ENCODE measurements at places on chromosomes 2 and 18.
A peak's percentile ranks its signal among the peaks of the same experiment; 100 is the strongest.

DNA sequence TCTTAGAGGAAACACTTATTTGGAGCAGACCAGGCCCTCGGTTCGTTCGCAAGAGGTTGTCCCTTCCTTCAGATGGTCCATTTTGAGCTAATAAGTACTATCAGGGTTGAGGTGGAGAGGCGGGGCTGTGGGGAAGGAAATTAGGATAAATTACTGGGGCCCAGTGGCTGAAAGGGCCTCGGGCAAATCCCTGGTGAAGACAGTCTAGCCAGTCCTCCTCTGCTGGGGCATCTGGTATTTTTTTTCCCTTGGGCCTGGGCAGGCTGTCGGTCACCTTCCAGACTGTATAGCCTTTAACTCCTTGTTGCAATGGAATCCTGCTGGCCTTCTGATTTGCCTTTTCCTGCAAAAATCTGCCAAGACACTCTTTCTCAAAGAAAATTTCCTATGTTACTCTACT, 1.7 kb upstream of the MYO3B start:
- no peak for DNase-seq

DNA sequence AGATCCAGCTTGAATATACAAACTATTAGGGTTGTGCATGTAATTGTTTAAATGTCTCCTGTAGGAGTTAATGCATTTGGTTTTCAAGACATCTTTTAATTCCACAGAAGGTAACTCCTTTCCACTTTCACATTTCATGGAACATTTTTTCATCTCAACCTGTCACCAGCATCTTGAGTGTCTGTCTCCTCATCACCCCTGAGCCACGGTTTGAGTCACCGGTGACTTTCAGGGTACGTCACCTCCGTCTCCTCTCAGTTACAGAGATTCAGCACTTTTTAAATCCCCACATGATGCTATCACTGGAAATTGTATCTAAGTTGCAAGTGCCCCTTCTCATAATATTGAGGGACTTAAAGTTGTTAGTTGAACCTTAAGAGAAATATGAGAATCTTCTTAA, 25.3 kb downstream of the GPR55 start:
- peak; percentile 56 for DNase-seq

DNA sequence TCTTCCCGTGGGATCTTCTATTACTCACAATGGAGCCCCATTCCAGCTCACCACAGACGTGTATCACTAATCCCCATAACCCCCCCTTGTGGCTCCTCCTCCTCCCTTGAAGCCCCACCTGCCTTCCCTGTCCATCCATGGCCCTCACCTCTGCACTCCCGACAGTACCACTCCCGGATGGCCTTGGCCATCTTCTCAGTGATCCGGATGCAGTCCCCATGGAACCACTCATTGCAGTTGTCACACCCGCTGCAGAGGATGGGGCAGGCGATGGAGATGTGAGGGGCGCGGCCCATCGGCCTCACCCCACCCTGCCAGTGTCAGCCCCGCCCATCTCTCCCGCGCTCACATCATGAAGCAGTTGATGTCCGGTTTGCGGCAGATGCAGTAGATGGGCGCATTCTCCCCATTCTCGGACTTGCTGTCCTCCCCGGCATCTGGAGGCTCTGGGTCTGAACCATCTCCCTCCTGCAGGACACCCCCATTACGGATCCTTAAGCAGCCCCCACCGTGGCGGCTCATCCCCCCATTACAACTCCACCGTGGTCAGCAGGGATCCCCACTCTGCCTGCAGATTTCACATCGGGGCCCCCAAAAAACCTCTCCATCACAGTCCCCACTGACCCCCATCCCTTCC, 983 bp downstream of the CXXC1 start:
- no peak for DNase-seq

DNA sequence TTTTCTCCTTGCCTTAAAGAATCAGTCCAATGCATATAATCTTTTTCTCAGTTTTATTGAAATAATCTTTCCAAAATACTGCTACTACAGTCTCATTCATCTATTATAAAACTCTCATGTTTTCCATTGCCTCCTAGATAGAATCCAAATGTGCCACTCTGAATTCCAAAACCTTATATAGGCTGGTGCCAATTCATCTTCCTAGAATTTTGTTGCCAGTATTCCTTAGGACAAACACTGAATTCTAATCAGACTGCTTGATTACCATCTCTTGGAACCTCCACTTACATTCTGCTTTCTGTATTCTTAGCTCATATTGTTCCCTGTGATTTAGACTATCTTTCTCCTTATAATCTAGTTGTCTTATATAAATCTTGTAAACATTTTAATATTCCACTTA, 427.6 kb upstream of the DCC start:
- no peak for DNase-seq

DNA sequence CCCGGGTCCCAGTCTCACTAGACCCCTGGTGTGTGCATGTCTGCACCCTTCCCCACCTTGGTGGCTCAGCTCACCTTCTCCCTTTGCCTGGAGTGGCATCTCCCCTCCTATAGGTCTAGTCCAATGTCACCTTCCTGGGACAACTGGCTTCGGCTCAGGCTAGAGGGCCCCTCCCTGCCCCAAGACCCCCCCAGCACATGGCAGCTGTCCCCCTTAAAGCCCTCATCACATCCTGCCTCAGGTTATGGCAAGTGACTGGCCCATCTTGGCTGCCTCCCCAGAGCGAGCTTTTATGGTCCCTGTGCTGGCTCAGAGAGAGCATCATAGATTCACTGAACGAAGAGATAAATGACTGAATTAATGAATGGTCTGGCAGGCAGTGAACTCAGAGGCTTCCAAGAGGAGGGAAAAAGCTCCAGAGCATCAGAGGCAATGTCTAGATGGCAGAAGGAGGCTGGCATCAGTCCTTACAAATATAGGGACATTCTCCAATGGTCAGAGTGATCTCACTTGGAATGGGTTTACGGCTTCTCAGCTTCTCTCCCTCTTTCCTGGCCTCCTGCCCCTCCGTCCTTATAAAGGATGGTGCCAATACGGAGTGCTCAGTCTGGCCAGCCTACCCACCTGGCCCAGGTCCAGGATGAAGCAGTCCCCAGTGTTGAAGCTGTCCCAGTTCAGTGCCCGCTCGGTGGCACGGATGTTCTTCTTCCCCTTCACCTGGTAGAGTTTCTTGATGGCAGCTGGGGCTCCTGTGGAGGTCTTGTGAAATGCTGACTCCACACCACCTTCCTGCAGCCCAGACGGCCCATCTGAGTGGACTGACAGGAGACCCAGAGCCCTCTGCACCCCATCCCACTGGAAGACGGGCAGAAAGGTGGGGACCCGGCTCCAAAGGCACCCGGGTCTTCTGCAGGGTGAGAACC, 9.4 kb downstream of the CAPG start:
- no peak for DNase-seq

DNA sequence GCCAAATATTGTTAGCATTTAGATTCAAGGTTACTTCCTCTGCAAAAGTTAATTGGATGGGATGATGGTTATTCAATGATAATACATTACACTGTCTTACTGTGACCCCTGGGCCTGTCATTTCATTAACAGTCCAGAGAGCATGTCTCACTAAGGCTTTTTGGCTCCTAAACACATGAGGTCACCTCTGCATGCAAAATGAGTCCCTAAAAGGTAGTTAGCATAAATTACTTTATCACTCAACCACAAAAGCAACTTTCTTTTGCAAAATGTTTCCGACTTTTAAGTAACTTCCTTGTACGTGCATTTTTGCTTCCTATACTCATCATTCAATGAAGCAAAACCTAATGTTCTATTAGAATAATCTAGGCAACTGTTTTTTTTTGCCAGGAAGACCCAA, 16.8 kb upstream of the AGFG1 start:
- no peak for DNase-seq

DNA sequence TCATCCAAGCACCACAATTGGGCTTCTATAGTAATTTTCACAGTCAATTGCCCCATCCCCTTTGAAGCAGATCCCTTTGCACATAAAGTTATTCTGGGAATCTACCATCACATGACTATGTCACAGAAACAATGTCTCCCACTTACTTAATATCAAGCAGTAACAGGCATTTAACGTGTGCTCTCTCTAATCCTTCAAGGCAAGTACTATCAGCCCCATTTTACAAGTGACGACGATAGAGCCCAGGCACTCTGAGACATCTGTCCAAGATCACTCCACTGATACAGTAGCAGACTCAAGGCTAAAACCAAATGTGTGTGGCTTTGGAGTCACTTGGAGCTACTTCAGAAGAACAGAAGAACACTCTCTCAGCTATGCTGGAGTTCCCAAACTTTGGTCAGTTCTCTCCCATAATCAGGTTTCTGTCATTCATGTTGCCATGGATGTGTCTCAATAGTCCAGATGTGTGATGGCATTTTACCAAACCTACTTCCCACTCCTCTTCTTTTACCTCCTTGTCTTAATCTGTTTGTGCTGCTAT, 39.7 kb downstream of the PID1 start:
- DNase-seq = no peak

- no peak for DNase-seq
Observed at GRCh38 chr2:201258666-201259615, 1.4 kb upstream of the CASP8 start.

DNA sequence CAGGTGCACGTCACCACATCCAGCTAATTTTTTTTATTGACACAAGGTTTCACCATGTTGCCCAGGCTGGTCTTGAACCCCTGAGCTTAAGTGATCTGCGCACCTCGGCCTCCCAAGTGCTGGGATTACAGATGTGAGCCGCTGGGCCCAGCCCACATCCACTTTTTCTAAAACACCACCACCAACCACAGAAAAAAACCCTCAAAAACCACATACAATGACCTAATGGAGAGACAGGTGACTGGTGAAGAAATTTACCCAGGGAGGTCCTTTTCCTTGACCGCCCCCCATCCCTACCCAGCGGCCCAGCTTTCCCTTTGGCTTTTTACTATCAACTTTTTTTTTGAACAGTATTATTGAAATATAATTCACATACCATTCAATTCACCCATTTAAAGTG, 47.9 kb downstream of the CACNB4 start:
- DNase-seq = no peak

DNA sequence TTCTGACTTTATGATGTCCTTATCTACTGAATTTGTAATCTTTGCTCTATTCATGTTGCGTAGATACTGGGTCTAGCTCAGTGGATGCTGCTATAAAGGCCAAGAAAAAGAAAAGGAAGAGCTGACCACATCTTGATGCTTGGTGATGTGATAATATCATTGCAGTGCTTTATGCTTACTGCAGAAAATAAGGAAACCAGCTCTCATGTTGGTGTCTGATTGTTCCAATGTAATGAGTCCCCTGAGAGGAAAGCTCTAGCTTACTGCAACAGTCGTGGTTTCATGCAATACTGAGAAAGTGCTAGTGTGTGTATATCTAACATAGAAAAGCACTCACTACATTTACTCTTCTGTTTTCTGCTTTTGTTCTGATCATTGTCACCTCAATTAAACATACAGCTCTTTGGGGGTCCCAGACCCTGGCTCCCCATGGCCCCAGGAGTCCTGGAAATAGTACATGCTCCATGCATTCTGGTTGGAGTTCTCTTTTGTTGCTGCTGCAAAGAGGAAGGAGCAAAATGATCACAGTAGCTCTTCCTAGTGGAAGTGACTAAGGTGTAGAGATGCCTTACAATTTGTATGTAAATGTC, 338.8 kb downstream of the CYRIA start:
- no peak for DNase-seq

GRCh38 chr2:174778085-174778981, 14.1 kb upstream of the CHRNA1 start:
- peak; percentile 65 for DNase-seq

- no peak for DNase-seq
Observed at GRCh38 chr2:83689402-83689801, 769.7 kb downstream of the SUCLG1 start.

DNA sequence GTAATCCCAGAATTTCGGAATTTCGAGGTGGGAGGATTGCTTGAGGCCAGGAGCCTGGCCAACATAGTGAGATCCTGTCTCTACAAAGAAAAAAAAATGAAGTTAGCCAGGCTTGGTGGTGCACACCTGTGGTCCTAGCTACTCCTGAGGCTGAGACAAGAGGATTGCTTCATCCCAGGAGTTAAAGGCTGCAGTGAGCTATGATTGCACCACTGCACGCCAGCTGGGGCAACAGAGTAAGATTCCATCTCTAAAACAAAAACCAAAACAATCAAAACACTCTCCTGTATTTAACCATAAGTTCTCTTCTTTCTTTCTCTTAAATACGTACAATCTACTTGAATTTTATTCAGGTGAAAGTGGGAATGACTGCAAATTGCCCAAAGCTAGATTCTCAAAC, 33.8 kb upstream of the NEDD4L start:
- DNase-seq = no peak

DNA sequence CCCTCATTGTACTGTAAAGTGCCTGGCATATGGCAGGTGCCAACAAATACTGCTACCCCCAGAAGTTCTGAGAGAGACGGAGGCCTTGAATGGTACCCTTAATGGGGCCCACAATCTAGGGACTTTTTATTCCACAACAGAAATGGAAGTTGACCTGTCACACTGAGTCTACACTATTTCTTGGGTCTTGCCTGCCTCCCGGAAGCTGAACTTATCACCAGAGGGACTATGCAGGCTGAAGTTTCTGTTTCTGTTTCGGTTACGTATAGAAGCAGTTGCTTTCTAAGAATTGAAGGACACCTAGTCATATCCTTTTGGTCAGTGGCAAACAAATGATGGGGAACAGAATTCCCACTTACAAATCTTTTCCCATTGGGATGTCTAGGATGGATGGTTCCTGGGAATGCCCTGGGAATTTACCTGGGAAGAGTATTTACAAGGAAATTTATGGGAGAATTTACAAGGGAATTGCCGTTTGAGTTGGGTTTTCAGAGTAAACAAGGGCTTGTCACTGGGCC, 74.2 kb downstream of the HS1BP3 start:
- DNase-seq = no peak

DNA sequence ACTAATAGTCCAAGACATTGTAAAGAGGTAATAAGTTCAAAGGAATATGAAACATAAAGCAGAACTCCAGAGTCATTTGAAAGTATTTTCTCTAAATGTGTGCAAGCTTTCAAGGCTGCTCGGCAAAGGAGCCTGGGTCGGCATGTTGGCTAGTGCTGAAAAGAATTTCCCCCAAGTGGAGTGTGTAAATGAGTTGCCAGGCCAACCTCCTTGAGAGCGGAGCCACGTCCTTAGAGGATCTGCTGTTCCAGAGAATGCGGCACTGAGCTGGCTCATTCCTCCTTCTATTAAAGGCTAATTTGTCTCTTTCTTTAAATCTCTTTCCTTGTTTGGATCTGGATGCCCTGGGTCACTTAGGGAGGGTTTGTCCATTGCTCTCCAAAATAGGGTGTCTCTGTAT, 127.5 kb downstream of the RDH14 start:
- no peak for DNase-seq

GRCh38 chr2:201353116-201353515, 4.0 kb downstream of the FLACC1 start:
- no peak for DNase-seq

- DNase-seq = no peak
Observed at GRCh38 chr2:20148426-20148922, 76.5 kb downstream of the SDC1 start.

GRCh38 chr2:167943897-167944296, 303.5 kb downstream of the STK39 start:
- no peak for DNase-seq

DNA sequence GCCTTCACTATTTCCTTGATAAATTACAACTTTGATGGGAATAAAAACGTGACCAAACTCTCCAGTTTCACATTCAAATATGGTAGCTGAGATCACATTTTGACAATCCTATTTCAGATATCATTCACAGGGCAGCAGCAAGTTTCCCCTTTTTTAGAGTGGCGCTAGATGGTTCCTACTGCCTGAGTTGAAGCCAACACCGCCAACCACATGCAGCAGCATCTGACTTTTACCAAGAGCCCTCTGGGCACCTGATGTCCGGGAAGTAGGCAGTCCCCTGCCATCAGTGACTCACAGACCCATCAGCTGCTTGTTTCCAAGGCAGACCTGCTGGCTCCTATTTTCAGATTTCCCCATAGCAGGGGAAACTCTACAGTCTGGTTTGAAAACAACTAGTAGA, 4.0 kb upstream of the MREG start:
- peak; percentile 20 for DNase-seq

GRCh38 chr2:176979981-176980710, 232.4 kb upstream of the HNRNPA3 start:
- DNase-seq = no peak
